Esophagus squamous epithelium (tissue), 5 donors: ENCODE measurements at places on chromosomes 7 and 10.

DNA sequence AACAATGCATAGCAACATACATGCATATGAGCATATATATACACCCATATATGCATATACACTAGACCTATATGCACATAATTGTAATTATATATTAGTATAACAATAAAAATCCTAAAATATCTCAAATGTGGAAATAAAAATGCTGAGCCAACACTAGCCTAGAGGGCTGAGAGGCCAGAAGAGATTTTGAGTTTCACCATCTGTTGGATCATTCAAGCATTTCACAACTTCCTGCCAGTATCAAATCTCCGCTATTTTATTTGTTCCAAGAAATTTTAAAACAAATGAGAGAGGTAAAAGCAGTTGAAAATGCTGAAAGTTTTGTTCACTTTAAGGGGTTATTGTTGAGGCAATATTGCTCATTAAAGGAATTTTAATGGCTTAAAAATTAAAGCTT lies 187.0 kb downstream of the PCDH15 start:
- DNase-seq = no peak

- DNase-seq = no peak
Measured at GRCh38 chr7:130793855-130794618, 60.0 kb upstream of the KLF14 start.

- no peak for DNase-seq
Measured at GRCh38 chr7:113891031-113891350, 27.8 kb downstream of the PPP1R3A start.

GRCh38 chr10:44725404-44725803 lies 185.7 kb upstream of the TMEM72 start:
- no peak for DNase-seq

- DNase-seq = no peak
Measured at GRCh38 chr7:85529831-85530230, 343.0 kb upstream of the SEMA3D start.

- DNase-seq = no peak
Measured at GRCh38 chr7:66189695-66190503, 15.2 kb upstream of the TPST1 start.

DNA sequence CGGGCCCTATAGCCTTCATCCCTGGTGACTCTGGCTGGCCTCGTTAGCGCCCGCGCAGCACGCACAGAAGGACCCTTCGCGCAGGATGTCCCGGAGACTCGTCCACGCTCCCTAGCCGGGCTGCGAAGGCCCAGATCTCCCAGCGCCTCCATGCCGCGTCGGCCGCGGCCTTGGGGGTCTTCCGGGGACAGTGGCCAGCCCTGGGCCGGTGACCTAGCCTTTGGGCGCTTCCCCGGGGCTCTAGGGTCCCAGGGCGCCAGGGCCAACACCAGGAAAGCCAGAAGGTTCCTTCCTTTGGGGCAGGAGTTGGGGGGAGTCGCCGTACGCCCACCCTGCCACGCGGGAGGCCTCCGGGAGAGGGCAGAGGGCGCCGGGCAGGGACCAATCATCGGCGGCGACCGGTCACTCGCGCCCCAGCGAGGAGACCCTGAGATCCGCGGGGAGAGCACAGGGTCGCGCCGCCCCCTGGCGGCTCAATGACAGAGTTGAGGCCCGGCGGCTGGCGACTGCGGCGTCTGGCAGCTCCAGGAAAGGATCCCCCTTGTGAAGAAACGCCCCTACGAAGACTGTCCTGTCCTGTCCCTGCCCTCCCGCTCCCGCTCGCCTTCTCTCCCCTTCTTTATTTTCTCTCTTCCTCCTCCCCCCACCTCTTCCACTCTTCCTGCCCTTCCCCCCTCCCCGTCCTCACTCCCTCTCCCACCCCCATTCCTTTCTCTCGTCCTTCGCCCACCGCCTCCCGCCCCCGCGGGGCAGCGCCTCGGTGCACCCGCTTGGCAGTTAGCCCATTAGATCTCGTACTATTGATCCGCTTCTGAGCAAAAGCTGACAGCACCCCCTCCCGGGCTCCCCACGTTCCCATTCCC lies 62.3 kb upstream of the LBX1 start:
- no peak for DNase-seq

GRCh38 chr7:137681657-137682562 lies 164.9 kb downstream of the DGKI start:
- no peak for DNase-seq

- no peak for DNase-seq
Measured at GRCh38 chr7:8742837-8743236, 309.4 kb downstream of the NXPH1 start.

- DNase-seq = no peak
Measured at GRCh38 chr7:50703654-50704053, 79.0 kb downstream of the GRB10 start.

DNA sequence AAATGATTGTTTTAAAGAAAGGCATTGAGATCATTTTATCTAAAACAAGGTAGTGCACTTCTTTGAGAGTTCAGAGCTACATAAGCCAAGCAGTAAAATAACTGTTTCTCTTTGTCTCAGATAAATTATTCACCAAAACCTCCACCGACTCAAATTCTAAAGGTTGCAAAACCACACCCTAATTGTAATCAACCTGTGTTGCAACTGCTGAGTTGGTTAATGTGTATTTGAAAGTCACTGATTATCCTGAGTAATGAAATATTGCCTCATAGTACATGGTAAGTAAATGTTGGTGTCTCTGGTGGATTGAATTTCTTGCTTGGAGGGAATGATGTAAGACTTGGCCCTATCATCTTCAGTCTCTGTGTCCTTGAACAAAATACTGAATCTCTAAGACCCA lies 35.9 kb upstream of the CYP2C9 start:
- no peak for DNase-seq

GRCh38 chr7:116632384-116632783 lies 39.6 kb upstream of the MET start:
- no peak for DNase-seq

GRCh38 chr10:36526033-36526432 lies 599.4 kb upstream of the ANKRD30A start:
- DNase-seq = no peak

DNA sequence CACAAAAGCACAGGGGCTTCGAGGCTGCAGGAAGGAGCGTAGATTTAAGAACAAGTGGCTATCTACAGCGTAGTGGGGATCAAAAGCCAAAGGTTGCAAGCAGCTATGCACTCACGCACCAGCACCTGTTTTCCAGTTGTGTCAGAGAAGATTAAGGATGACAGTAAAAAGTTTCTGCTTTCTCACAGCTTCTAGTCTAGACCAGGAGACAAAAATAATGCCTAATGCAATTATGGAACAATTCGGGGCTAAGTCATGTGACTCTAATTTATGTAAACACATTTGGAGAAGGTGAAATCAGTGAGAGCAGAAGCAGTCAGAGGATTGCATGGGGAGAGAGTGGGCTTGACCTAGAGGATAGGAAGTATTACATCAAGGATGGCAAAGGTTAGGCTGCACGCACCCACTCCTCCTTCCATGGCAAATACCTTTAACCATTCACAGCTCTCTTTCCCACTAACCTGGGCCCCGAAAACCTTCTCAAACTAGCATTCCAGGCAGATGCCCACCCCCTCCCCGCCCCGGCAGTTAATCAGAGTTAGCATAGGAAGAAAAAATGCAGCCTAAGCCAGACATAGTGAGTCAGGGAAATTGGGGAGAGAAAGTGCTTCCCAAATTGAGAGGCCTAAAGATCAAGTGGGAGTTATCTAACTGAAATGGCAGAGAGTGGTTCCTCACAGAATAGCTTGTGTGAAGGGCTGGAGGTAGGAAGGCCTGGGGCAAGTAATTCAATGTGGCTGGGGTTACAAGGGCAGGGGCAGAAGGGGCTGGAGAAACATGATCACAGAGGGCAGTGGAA lies 48.2 kb upstream of the GPAM start:
- DNase-seq = no peak

DNA sequence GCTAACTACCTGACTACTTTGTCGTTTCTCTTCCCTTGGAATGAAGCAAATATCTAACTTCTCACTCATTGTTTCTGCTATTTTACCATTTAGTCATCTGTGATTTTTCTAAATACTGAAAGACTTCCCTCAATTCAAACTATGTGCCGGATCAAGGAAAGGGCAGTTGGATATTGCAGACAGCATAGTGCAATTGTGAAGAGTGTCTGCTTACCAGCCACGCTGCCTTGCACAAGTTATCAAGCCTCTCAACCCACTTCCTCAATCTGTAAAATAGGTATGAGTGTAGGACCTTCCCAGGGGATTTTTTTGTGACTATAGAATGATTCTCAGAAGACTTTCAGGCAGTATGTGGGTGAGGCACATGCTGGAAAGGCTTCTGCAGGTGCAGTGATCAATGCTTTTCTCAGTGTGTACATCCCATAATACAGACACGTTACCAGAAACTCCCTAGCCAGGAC lies 54.3 kb downstream of the EGFR start:
- no peak for DNase-seq

DNA sequence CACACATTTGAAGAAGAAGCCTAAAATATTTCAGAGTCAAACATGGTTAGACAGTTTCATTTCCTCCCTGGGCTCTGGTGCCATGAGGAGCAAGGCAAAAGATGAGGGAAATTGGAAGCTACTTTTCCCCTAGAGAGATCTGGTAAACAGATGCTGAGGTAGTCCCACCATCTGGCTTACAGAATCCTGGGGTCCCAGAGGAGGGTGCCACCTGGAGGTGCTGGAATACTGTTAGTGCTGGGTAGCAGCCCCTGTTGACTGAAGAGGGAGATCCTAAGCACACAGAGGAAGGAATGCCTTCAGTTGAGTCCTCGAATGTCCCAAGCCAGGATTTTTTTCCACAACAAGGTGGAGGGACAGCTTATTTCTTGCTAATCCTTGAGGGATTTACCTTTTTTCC lies 160.1 kb downstream of the FZD1 start:
- no peak for DNase-seq

DNA sequence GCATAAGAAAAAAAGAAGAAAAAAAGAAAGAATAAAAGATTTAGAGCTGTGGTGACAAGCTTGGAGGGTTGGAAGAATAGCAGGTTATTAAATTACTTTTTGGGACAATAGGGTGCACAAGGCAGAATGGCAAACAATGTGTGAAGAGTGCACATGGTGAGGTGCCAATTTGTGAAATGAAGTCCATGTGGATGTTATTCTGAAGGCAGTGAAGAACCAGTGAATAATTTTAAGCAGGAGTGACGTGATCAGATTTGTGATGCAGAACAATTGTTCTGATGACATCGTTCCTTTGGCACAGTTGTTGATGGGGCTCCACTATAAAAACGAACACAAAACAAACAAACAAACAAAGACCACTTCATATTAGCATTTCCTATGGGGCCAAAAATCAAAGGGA lies 700.3 kb downstream of the NRG3 start:
- DNase-seq = no peak

GRCh38 chr10:31923389-31923788 lies 5.2 kb downstream of the ARHGAP12 start:
- DNase-seq = no peak

DNA sequence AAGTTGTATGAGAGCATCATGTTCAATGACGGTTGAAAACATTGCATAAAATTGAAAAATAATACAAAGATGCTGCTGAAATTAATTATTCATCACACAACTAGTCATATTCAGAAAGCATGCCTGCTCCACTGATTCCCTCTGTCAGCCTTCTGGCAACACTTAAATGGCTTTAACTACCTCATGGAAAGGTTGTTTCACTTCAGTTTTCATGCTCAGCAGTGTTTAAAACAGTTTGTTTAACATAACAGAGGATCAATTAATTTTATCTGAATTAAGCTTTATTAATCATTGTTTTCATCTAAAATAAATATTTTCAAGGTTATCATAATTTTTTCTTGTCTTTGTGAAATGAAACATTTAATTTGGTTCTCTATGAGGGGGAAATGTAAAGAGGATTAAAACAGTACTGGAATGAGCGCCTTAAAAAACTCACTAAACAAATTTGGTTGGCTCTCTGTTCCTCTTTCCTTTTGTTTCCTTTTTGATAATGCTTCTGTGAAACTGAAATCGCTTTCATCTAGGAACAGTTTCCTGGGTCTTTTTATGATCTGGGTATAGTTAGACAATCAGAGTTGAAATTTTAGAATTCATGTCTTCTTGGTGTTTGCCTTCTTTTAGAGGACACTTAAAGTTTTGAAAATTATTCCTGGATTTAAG lies 427.4 kb downstream of the SH2D4B start:
- no peak for DNase-seq

- no peak for DNase-seq
Measured at GRCh38 chr7:99579281-99579955, 18.6 kb upstream of the TMEM225B start.

- DNase-seq = no peak
Measured at GRCh38 chr7:25857376-25858067, 294.5 kb upstream of the NFE2L3 start.

DNA sequence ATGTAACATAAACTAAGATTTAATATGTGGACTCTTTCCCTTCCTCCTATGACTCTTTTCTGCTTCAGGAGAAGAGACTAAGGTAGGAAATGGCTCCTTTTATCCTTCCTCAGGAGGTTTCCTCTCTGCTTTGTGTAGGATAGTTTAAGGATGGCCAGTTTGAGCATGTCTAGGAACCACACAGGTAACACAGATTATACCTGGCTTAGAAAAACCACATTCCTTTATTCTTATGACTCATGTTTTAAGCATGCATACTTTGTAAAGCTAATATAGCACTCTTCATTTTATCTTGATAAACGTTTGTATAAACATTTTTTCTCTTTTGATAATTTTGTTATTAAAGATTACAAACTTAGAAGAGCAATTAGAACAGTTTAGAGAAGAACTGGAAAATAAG lies 57.8 kb downstream of the CYP51A1 start:
- DNase-seq = no peak

DNA sequence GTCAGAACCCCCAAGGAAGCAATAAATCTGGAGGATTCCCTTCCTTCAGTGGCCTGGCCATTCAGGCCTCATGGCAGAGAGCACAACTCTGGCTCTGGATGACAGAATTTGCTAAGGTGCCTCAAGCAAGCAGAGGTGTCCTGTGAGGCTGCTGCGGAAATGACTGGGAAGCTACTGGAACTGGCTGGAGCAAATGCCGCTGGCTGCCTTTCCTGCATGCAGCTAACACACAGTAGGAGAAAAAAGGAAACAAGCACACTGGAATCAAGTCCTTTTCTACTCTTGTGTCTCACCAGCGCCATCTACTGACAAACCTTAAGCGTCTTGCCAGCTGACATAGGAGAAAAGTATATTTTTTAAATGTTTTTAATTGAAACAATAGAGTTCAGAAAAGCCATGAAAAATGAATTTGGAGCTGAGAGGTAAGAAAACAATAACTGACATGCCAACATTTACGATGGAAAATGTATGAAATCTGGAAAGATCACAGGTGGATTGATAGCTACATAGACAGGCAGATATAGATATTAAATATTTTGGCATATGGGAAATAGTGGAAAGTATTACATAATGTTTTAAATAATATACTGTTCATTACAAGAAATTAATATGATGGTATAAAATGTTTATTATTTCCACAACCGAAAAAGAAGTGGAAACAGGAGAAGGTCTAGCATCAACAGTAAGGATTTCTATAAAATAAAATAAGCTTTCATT lies 951.6 kb downstream of the ANKRD7 start:
- no peak for DNase-seq

DNA sequence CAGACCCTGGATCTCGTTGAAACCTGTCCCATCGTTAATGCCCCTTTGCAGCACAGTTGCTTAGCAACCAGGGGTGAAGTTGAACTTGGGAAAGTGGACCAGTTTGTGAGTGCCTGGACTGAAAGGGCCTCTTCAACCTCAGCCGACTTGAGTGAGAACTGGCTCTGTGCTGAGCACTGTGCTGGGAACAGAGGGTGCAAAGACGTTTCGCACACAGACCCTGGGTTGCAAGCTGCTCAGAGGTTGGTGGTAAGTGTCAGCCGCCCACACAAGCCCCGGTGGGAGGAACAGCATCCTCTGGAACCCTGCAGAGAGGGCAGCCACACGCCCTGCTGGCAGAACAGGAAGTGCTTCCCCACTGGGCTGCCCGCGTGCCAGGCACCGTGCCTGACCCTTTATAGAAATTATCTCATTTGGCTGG lies 89.2 kb downstream of the CARD11 start:
- no peak for DNase-seq
